ENCODE measurements at places on chromosomes 13 and 19.

GRCh38 chr19:34837262-34837661 lies 64.2 kb upstream of the ZNF599 start:
- no peak for DNase-seq

DNA sequence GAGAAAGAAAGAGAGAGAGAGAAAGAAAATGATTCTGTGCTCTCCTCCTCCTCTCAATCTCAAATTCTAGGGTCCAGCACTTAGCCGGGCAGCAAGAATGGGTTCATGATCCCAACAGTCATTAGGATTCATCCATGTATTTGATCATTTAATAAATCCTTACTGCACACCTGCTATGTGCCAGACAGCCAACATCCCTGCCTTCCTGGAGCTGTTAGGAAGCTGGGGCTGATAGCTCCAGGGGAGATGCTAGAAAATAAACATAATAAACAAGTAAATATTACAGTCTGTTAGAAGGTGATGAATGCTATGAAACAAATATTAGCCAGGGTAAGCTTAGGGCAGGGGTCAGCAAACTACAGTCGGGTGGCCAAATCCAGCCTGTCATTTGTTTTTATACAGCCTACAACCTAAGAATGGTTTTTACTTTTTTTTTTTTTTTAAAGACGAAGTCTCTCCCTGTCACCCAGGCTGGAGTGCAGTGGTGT lies 9.9 kb upstream of the ACP7 start:
- DNase-seq: no peak

DNA sequence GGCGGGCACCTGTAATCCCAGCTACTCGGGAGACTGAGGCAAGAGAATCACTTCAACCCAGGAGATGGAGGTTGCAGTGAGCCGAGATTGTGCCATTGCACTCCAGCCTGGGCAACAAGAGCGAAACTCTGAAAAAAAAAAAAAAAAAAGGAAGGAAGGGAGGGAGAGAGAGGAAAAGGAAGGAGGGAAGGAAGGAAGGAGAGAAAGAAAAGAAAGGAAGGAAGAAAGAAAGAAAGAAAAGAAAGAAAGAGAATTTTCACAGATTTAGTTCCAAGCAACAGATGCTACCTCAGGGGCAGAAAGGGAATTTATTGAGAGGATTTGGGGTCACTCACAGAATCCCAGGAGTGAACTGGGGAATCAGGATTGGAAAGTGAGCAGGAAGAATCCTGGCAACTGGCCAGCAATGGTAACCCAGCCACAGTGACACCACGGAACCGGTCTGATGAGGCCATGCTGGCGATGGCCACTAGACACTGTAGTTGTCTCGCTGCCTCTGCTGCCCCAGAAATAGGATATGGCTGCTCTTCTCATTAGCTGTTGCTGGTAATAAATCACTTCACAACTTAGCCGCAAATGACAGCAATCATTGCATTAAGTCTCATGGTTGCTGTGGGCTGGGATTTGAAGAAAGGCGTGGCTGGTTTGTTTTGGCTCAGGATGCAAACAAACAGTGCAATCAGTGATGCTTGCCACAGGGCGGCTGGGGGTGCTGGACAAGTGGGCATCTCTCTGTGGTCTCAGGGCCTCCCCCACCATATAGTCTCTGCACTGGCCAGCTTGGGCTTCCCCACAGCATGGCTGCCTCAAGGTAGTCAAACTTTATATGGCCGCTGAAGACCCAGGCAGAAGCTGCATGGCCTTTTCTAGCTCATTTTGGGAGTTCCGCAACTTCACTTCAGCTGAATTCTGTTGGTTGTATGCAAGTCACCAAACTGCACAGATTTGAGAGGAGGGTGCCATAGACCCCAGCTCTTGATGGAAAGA lies 5.2 kb upstream of the BCAM start:
- no peak for DNase-seq

- no peak for DNase-seq
Measured at GRCh38 chr13:44974056-44974793, 15.0 kb downstream of the NUFIP1 start.

GRCh38 chr13:20127262-20127561 lies 33.6 kb downstream of the GJA3 start:
- DNase-seq: no peak

DNA sequence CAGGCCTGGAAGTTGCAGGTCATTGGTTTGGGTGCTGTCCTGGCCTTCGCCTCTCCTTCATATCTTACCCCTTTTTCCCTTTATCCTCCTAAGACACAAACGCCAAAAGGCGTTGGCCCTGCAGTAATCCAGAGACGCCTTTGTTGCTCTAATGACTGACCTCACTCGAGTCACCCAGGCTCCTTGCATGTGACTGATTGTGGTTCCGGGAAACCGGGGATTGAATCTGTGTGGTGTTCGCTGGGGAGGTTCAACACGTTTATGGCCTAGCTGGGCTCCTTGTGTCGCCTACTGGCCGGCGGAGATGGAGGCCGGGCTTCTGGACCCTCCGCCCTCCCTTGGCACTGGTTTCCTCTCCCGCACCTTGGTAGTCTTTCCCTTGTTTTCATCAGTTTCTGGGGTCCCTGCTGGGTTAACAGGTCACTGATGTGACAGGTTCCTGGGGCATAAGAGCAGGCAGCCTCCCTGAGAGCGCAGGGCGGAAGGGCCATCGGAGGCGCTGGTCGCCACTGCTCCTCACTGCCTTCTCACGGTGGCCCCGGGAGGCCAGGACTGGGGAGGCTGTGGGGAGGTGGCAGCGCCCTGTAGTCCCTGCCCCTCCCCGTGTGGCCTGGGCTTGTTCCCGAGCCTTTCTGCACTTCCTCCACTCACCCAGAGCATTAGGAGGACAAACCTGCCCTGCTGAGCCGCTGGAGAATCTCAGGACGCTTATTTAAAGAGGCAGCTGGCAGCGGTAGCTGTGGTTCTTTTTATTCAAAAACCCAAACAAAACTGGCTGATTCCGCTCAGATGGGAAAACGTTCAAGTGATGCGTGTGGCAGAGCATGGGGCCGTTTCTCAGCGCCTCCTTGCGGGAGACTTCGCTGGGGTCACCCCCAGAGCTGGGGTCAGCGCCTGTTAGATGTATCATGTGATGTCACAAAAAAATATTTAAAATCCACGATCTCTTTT lies 18.1 kb upstream of the NDUFS7 start:
- no peak for DNase-seq

DNA sequence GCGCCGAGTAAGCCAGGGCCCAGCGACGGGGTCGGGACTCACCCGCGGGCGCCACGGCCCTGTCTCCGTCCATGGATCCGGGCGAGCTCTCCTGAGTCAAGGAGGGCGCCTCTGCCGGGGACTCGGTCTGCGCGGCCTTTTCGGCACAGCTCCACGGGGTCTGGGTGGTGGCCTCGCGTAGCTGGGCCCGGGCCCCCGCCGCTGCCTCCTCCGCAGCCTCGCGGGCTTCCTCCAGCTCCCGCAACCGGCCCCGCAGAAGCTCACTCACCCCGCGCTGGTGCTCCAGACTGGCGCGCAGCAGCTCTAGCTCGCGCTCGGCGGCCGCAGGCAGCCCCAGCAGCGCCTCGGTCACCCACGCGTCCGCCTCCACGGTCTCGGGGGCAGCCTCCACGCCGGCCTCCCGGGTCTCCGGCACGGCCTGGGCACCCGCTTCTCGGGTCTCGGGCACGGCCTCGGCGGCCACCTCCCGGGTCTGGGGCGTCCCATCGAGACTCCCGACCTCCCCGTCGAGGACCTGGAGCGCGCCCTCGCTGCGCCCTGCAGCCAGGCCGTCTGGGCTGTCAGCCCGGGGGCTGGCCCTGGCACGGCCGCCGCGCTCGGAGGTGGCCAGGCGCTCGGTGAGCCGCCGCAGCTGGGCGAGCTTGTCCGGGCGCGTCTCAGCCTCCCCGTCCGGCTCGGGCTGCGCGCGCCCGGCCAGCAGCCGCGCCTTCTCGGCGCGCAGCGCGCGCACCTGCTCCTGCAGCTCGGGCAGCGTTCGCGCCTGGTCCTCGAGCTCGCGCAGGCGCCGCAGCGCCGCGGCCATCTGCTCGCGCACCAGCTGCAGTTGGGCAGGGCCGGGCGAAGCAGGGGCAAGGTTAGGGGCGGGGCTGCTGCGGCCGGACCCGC lies 8.4 kb downstream of the KANK3 start:
- DNase-seq: peak; percentile 35

Measured in activated CD4-positive, alpha-beta T cell treated with anti-CD3 and anti-CD28 coated beads, Interleukin-2, amount 50 U/mL, for 16 hours (primary cell).